Progenitor cell of endocrine pancreas (in vitro differentiated cells): ENCODE measurements at places on chromosomes 12 and 14.
A peak's percentile ranks its signal among the peaks of the same experiment; 100 is the strongest.

GRCh38 chr14:69423279-69423678 is 24.8 kb downstream of the SLC39A9 start:
- no peak for DNase-seq
- H3K4me1 ChIP-seq, result no peaks in the 10 kb centered on the region
- no peak overlapping the region for H3K27ac ChIP-seq

GRCh38 chr14:37035401-37035800 is 137.0 kb downstream of the SLC25A21 start:
- H3K27ac ChIP-seq, result no peak overlapping the region
- DNase-seq, result no peak
- H3K4me1 ChIP-seq, result peaks cover 3% of the 10 kb centered on the region
- H3K4me3 ChIP-seq, result no peak overlapping the region

GRCh38 chr14:98259881-98260280 is 1012.1 kb downstream of the BCL11B start:
- H3K4me1 ChIP-seq, result no peaks in the 10 kb centered on the region
- no peaks in the 10 kb centered on the region for H3K36me3 ChIP-seq
- H3K27me3 ChIP-seq, result peaks cover 31% of the 10 kb centered on the region
- H3K4me3 ChIP-seq, result no peak overlapping the region
- DNase-seq, result no peak

DNA sequence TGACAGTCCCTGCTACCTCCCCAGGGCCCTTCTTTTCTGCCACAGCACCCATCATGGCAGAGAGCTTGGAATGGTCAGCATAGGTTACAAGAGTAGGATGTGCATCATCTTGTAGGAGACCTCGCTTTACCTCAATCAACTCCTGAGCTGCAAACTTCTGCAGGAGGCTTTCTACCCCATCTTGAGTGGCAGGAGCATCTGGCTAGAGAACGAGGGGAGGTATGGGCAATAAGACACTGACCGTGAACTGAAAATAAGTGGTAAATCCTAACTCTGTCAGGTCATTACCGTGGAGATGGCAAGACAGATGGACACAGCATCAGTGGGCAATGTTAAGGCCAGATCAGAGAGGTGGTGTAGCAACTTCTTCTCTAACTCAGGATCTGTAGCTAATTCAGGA is 7.8 kb downstream of the METTL3 start:
- peaks cover 11% of the 10 kb centered on the region for H3K4me1 ChIP-seq
- no peak for DNase-seq
- H3K27ac ChIP-seq, result peak overlapping the region; percentile 88
- no peak overlapping the region for H3K4me3 ChIP-seq

- DNase-seq, result no peak
- peak overlapping the region; percentile 88 for H3K27ac ChIP-seq
- no peaks in the 10 kb centered on the region for H3K27me3 ChIP-seq
- H3K36me3 ChIP-seq, result peaks cover 12% of the 10 kb centered on the region
- H3K4me3 ChIP-seq, result peak overlapping the region; percentile 56
Observed at GRCh38 chr14:74735125-74735524, 22.2 kb downstream of the FCF1 start.

- H3K36me3 ChIP-seq, result no peaks in the 10 kb centered on the region
- no peaks in the 10 kb centered on the region for H3K27me3 ChIP-seq
- H3K4me1 ChIP-seq, result peaks cover 6% of the 10 kb centered on the region
- no peak overlapping the region for H3K4me3 ChIP-seq
Observed at GRCh38 chr14:66403183-66403582, 83.0 kb upstream of the CCDC196 start.

DNA sequence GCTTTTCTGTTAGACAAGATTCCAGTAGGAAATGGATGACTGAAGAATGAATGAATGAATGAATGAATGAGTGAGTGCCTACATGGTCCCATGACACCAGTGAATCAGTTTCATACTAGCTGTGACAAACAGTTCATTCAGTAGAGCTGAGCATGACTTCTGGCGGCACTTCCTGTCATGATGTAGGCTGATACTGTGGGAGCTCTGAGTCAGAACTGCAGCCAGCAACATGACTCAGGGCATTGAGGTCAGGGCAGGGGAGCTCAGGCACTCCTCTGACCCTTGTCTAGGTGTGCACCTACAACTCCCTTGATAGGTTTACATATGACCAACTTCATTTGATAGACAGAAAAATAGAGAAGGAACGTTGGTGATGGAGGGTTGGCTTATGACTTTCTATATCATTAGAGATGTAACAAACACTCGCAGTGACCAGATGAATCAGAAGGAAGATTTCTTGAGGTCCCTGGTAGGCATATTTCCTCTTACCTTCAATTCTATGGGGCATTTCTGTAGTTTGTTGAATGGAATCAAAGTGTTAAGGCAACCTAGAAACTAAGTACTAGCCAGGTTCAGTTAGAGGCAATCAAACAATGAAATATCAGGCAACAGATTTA is 139.3 kb upstream of the ARHGAP5 start:
- H3K4me1 ChIP-seq, result peaks cover 19% of the 10 kb centered on the region
- no peak overlapping the region for H3K27ac ChIP-seq
- H3K4me3 ChIP-seq, result no peak overlapping the region

- H3K27me3 ChIP-seq, result peaks cover 4% of the 10 kb centered on the region
- no peak for DNase-seq
- H3K27ac ChIP-seq, result no peak overlapping the region
- H3K36me3 ChIP-seq, result no peaks in the 10 kb centered on the region
Observed at GRCh38 chr12:66803930-66804329, 125.1 kb upstream of the GRIP1 start.

- DNase-seq, result no peak
- H3K27ac ChIP-seq, result no peak overlapping the region
- H3K4me3 ChIP-seq, result no peak overlapping the region
- H3K36me3 ChIP-seq, result no peaks in the 10 kb centered on the region
Observed at GRCh38 chr12:22271023-22271422, 63.5 kb downstream of the ST8SIA1 start.

- H3K27ac ChIP-seq, result no peak overlapping the region
- no peak for DNase-seq
- no peak overlapping the region for H3K4me3 ChIP-seq
- H3K27me3 ChIP-seq, result no peaks in the 10 kb centered on the region
- no peaks in the 10 kb centered on the region for H3K36me3 ChIP-seq
Observed at GRCh38 chr12:90829044-90829443, 125.9 kb downstream of the CCER1 start.

- H3K27me3 ChIP-seq, result peaks cover 3% of the 10 kb centered on the region
- no peaks in the 10 kb centered on the region for H3K36me3 ChIP-seq
- no peak for DNase-seq
Observed at GRCh38 chr12:67634303-67634761, 14.2 kb upstream of the DYRK2 start.

DNA sequence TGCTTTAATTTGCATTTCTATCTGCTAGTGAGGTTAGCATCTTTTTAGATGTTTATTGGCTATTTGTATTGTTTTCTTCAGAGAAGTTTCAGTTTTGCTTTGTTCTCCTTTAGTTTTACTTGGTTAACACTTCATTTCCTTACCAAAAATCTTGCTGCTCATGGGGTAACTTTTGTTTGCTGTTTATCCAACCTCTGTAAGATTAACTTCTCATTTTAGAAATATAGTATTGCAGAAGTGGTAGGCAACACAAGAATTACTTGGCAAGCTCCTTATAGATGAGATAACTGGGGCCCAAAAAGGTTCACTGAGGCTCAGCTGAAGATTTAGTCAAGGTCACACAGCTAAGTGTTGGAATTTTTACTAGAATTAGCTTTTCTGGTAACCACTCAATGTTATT is 40.5 kb downstream of the ALKBH1 start:
- no peak overlapping the region for H3K27ac ChIP-seq
- no peak for DNase-seq
- H3K36me3 ChIP-seq, result peaks cover 1% of the 10 kb centered on the region
- peaks cover under 1% of the 10 kb centered on the region for H3K4me1 ChIP-seq
- H3K27me3 ChIP-seq, result no peaks in the 10 kb centered on the region
- H3K4me3 ChIP-seq, result no peak overlapping the region

DNA sequence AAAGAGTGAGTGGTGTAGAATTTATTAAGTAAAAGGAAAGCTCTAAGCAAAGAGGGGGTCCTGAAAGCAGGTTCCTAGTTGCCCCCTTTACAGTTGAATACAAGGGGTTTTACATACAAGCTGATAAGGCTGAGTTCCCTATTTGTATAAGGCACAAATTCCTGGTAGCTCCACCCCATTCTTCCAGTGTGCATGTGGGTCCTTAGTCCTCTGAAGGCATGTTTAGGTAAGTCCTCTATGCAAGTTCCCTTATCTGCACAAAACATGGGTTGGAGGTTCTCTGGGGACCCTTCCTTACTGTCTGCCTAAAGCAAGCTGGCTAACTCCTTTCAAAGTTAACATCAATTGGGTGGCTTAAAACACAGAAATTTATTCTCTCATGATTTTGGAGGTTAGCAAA is 2.9 kb upstream of the FAR2 start:
- H3K4me3 ChIP-seq, result no peak overlapping the region
- H3K4me1 ChIP-seq, result peaks cover 4% of the 10 kb centered on the region
- DNase-seq, result no peak
- H3K27me3 ChIP-seq, result peaks cover 45% of the 10 kb centered on the region

- no peaks in the 10 kb centered on the region for H3K36me3 ChIP-seq
- DNase-seq, result no peak
- peaks cover 4% of the 10 kb centered on the region for H3K27me3 ChIP-seq
- H3K4me1 ChIP-seq, result peaks cover under 1% of the 10 kb centered on the region
- H3K27ac ChIP-seq, result no peak overlapping the region
- no peak overlapping the region for H3K4me3 ChIP-seq
Observed at GRCh38 chr12:26327975-26328644, 132.7 kb downstream of the SSPN start.

DNA sequence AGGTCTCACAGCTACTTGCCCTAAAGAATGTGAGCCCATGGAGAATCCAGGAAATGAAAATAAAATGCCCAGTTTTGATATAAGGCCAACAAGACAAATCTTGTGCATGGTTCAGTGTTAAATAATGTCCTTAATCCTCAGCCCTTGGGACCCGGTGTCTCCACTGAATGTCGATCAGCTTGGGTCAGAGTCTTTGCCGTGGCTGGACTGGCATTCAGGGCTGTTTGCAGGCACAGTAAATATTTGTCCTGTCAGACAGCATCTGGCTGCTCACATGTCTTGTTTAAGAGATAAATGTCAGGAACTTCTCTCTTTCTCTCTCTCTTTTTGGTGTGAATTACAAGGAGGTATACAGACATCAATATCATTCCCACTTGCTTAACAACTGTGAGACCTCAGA is 452.5 kb downstream of the FUT8 start:
- no peak for DNase-seq
- H3K27ac ChIP-seq, result no peak overlapping the region
- no peaks in the 10 kb centered on the region for H3K36me3 ChIP-seq
- H3K4me1 ChIP-seq, result peaks cover 14% of the 10 kb centered on the region
- peaks cover 8% of the 10 kb centered on the region for H3K27me3 ChIP-seq
